ENCODE measurements at places on chromosomes 6 and 20.

GRCh38 chr6:56314683-56315523, 67.5 kb upstream of the COL21A1 start:
- no peak for DNase-seq

DNA sequence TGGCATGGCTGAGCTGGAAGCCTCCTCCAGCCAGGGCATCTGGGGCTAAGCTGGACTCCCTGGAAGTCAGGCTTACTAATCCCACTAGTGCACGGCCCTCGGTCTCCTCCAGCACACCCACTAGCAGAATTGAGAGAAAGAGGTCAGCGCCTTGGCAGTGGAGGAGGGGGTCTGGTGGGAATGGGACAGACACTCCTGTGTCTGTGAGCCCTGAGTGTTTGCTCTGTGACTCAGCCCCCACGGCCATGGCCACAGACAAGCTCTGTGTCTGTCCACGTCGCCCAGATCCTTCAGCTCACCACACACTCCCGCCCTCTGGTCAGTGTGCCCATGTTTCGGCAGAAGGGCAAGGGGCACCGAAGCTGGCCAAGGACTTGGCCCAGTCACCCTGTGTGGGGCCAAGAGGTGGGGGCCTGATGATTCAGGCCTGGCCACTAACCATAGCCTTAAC, 8.8 kb downstream of the MDFI start:
- DNase-seq = no peak

GRCh38 chr20:63519668-63520503, 679 bp upstream of the PPDPF start:
- peak; percentile 83 for DNase-seq

GRCh38 chr6:42407379-42407778, 44.3 kb downstream of the TRERF1 start:
- DNase-seq = no peak

GRCh38 chr6:38353310-38354036, 286.3 kb downstream of the BTBD9 start:
- DNase-seq = no peak

- no peak for DNase-seq
Observed at GRCh38 chr6:38110481-38110971, 291.0 kb downstream of the ZFAND3 start.

GRCh38 chr6:10719296-10719963, 3.4 kb upstream of the TMEM14C start:
- no peak for DNase-seq

GRCh38 chr6:13700232-13700631, 11.4 kb downstream of the RANBP9 start:
- DNase-seq = no peak

- DNase-seq = no peak
Observed at GRCh38 chr6:81075974-81076373, 676.5 kb downstream of the TENT5A start.

GRCh38 chr20:59673998-59674445, 69.7 kb downstream of the PHACTR3 start:
- DNase-seq = no peak

- DNase-seq = peak; percentile 92
Observed at GRCh38 chr20:10674684-10675449, 1.1 kb upstream of the JAG1 start.

DNA sequence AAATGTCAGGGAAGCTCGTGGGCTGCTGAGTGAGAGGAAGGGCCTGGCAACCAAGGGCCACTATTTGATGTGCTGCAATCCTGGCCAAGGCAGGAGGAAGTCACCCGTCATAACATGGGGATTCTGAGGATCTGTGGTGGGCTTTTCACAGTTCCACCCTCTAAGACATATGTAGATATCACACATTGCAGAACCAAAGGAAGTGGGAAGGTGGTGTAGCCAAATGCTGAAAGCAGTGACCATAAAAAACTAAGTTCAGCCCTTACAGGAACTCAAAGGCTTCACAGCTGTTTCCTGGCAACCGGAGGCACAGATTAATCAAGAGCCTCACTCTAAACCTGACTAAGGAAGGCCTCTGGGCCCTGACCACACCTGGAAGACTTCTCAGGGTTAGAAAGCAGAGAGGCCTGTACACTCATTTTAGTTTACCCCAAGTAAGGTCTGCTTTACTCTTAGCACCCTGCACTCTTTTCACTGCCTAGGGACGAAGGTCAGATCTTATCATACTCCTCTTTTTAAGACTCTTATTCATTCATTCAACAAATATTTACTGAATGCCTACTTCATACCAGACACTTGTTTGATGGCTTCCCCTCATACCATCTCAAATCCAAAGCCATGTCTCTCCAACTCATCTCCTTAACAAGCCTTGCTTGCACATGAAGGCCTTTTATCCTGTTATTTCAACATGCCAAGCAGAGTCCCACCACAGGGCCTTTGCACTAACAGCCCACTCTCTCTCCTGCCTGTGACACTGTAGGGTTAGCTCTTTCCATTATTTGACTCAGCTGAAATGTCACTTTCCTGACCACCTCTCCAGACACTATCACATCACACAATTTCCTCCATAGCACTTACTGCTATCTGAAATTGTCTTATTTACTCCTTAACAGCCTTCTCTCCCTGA, 2.6 kb downstream of the UBE2V1 start:
- DNase-seq = no peak

GRCh38 chr6:161001421-161001820, 9.9 kb downstream of the MAP3K4 start:
- no peak for DNase-seq

- DNase-seq = no peak
Observed at GRCh38 chr6:34806738-34807453, 15.0 kb downstream of the BLTP3A start.

DNA sequence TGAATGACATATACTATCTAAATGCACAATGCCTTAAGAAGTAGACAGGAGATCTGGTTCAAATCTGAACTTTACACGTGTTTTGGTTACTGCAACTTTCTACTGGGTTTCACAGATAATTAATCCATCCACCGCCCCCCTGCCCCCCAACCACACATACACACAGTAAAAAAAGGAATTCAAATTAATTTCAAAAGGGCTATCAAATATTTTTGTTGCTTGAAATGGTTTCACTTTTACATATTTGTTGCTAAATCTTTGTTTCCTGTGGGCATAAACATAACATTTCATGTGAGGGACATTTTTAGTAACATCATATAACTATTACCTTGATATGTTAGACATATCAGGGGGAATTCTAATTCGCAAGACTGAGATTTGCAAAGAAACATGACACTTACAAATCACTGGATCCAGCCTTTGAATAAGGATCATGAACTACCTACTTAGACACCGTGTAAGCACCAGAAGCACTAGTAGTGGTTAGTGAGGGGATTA, 7.5 kb downstream of the NEDD9 start:
- no peak for DNase-seq

DNA sequence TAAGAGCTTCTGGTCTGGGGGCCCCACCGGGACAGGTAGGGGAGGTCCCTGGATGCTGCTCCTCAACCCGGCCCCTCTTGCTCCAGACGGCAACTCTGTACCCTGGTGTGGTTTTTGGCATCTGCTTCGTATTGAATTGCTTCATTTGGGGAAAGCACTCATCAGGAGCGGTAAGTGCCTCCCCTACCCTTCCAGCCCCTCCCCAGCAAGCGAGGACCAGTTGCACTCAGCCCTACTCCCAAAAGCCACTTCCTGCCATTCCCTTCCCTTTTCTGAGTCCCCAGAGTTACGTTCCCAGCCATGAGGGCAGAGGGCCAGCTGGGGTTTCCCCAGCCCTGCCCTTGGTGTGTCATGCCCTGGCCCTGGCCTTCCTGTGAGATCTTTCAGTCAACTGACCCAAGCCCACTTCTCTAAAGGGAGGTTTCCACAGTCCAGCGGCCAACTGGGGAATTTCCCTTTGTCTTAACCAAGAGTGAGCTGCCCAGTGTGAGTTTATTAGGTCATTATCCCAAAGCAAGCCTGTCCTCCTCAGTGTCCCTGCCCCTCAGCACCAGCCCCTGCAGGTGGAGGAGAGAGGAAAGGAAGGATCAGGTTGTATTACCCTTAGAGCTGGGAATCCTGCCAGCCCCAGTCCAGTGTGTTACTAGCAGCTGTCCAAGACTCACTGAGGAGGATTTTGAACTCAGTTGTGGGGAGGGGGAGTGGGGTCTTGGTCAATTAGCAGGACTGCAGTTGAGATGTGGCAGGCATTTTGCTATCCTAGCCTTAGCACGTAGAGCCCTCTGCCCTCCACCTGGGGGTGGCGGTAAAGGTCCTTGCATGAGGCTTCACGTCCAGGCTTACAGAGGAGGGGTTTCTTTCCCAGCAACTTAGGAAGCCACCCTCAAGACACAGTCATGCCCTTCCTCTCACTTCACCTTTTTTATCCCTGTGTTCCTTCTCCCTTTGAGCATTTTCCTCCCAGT, 45.8 kb downstream of the TM9SF4 start:
- peak; percentile 91 for DNase-seq

GRCh38 chr6:144331491-144331969, 46.4 kb downstream of the UTRN start:
- no peak for DNase-seq

- no peak for DNase-seq
Observed at GRCh38 chr6:71138376-71138775, 150.2 kb upstream of the OGFRL1 start.

- no peak for DNase-seq
Observed at GRCh38 chr6:157964100-157964499, 17.6 kb upstream of the SYNJ2 start.

All from tibial artery (tissue), 4 donors.